Stimulated activated CD8-positive, alpha-beta memory T cell treated with anti-CD3 and anti-CD28 coated beads, Interleukin-4, amount 100 ng/mL, for 1 hour (primary cell): ENCODE measurements at places on chromosomes 4 and X.

- DNase-seq: no peak
These were observed 8.8 kb downstream of the UFSP2 start for GRCh38 chr4:185416955-185417354.

- DNase-seq: no peak
These were observed 423.6 kb downstream of the ANKRD50 start for GRCh38 chr4:124288706-124289486.

- no peak for DNase-seq
These were observed 120.0 kb upstream of the DIAPH2 start for GRCh38 chrX:96564595-96564994.

DNA sequence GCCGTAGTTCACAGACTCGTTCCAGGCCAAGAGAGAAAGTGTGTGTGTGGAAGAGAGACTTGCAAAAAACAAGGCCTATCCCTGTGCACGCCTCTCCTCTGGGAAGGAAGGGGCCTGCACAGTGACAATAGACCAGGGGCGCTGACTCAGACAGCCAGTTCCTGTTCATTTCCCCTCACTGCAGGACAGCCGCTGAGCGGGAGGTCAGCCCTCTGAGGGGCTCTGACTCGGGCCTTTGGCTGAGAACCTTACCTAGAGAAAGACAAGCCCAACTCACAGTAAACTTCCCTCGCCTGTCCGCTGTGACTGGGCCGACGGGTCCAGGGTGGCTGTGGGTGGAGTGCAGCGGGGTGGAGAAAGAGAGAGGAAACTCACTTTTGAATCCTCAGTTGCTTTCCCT, 52.1 kb downstream of the RTL5 start:
- no peak for DNase-seq

- DNase-seq: no peak
These were observed 3.2 kb downstream of the SCARB2 start for GRCh38 chr4:76210452-76210851.
